ENCODE measurements at places on chromosomes 11 and 22.

GRCh38 chr11:65362320-65362931, 7.9 kb downstream of the TIGD3 start:
- DNase-seq = no peak

DNA sequence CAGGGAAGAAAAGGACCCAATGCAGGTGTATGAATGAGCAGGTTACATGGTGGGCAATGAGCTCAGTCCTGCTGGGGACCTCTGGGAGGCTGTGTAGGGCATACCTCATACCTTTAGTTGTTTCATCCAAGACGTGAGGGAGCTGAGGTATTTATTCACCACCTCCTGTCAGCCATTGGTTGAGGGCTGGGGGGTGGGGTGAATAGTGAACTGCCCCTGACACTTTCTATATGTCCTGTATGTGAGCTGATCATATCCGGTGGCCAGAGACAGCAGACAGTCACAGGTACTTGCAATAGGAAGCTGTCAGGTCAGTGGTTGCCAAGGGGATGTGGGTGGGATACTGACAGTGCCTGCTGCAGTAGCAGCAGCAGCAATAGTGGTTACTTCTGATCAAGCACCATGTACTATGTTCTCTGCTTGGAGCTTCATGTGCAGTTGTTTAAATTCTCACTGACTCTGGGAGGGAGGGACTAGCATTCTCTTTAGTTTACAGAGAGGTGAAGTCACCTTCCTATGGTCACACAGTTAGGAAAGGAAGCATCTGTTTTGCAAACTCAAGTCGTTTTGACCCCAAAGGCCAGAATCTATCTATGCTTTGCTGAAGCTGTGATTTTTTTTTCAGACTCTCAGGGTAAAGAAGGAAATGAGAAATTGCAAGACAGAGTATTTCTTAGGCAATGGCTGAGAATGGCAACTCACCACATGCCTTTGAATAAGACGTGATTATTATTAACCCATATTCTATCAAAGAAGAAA, 54.0 kb downstream of the MIAT start:
- no peak for DNase-seq

- DNase-seq = no peak
Measured at GRCh38 chr11:120651396-120651795, 139.8 kb downstream of the GRIK4 start.

DNA sequence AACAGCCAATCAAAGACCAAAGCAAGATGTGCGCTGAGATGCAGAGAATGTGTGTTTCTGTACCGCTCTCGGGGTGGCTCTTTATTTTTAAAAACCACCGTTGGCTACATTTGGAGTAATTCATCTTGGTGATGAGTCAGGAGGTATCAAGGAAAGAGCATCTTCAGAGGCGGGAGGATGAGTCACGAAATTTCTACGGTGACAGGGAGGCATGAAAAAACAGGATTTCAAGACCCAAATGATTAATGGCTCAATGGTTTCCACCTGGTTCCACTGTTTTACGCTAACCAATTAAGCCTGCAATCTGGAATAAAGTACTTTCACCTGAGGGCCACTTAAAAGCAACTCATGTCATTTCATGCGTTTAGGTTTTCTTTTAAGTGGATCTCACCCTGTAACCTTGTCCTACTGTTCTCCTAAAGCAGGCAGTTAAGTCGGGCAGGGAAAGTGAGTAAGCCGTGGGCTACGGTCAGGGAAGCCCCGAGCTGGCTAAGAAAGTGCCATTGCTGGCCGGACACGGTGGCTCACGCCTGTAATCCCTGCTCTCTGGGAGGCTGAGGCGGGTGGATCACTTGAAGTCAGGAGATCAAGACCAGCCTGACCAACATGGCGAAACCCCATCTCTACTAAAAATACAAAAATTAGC, 74.6 kb downstream of the CELSR1 start:
- DNase-seq = peak; percentile 39
